Ascending aorta (tissue), 2 donors: ENCODE measurements at places on chromosomes 4 and X.

DNA sequence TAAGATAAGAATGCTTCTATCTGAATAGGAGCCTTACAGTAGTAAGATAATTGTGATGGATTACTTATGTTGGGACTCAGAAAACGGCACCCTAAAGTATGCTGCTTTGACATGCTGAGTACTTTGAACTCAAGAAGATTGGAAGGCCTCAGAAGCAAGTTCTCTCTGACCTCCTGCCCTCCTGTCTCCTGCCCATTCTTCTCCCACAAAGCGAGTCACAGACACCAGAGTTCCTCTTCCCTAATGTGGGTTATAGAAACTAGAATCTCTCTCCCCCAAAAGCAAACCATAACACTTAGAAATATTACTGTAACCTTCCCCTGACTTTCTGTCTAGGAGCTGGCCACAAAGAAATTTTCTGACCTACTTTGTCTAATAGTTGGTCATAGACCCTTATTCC lies 76.5 kb downstream of the DDIT4L start:
- DNase-seq: no peak

- no peak for DNase-seq
These were observed 150.6 kb downstream of the PRDM5 start for GRCh38 chr4:120771907-120772306.

DNA sequence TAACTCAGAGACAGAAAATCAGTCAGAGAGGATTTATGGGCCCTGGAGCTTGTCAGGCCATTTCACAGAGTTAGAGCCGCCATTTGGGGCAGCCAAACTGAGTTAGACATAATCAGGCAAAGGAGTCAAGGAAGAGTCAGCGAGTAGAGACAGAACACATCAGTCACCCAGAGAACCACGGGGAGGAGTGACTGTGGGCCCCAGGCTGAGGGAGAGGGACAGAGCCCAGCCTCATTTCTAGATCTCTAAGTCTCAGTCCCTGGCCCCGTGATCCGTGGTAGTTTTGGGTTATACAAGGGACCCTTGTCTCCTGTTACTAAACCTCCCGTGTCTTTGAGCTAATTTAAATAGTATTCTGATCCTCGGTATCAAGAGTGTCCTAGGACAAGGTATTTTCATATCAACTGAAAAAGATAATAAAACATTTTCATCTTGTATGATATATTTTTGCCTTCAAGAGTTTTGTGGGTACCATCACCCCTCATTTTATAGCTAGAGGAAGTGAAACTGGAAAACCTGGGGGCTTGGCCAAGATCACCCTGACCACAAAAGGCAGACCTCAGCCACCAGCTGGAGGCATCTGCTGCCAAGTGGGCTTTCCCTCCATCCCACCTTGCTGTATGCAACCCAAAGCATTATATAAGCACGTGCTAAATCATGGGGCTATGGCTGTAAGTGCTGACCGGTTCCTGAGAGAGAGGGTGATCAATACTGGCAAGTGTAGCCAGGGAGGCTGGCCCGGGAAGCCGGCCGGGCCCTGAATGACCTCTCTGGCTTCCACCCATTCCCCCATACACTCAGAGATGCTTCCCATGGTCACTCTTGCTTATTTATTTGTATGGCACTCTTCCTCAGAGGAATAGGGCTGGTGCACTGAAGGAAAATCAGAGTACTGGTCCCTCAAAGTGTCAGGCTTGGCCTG lies 204.1 kb downstream of the BCOR start:
- DNase-seq: no peak

GRCh38 chr4:76377911-76378310 lies 43.0 kb downstream of the CCDC158 start:
- DNase-seq: no peak

DNA sequence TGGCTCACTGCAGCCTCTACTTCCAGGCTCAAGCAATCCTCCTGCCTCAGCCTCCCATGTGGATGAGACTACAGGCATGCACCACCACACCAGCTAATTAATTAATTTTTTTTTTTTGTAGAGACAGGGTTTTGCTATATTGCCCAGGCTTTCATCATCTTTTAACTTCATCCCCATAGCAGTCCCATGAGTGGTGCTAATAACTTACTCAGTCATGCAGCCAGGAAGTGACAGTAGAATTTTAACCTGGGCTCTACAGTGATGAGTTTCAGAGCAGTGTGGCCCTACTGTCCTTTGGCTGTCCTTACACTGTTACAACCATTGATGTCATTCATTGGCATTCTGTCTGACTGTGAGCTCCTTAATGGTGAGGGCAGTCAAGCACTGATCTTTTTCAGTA lies 3.9 kb upstream of the OCIAD2 start:
- DNase-seq: no peak

- DNase-seq: no peak
These were observed 253.8 kb downstream of the QDPR start for GRCh38 chr4:17258106-17258505.

GRCh38 chrX:114134465-114134864 lies 449.4 kb upstream of the HTR2C start:
- no peak for DNase-seq

GRCh38 chr4:108821351-108821930 lies 58.6 kb upstream of the ETNPPL start:
- no peak for DNase-seq

- no peak for DNase-seq
These were observed 1.0 kb downstream of the GAB3 start for GRCh38 chrX:154749856-154750255.

DNA sequence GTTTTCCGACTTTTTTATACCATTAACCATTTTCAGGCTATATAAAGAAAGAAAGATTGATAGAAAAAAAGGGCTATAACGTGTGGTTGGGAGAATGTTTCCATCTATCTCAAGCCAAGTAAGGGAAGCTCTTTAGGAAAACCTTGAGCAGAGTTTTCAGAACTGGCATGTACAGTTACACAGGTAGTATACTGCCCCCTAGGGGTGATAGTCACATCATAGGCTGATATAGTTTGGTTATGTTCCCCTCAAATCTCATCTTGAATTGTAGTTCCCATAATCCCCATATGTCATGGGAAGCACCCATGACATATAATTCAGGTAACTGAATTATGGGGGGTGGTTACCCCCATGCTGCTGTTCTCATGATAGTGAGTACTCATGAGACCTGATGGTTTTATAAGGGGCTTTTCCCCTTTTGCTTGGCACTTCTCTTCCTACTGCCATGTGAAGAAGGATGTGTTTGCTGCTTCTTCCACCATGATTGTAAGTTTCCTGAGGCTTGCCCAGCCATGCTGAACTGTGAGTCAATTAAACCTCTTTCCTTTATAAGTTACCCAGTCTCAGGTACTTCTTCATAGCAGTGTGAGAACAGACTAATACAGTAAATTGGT lies 186.8 kb downstream of the TMA16 start:
- no peak for DNase-seq

DNA sequence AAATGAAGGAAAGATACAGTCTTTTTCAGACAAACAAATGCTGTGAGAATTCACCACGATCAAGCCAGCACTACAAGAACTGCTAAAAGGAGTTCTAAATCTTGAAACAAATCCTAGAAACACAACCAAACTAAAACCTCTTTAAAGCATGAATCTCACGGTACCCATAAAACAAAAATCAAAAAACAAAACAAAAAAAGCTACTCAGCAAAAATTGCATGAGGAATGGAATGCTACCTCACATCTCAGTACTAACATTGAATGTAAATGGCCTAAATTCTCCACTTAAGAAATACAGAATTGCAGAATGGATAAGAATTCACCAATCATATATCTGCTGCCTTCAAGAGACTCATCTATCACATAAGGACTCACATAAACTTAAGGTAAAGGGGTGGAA lies 300.1 kb downstream of the NAF1 start:
- no peak for DNase-seq

- no peak for DNase-seq
These were observed 155.8 kb downstream of the STAG2 start for GRCh38 chrX:124117325-124117724.

- no peak for DNase-seq
These were observed 168.5 kb upstream of the TEX13C start for GRCh38 chrX:125151146-125151545.

DNA sequence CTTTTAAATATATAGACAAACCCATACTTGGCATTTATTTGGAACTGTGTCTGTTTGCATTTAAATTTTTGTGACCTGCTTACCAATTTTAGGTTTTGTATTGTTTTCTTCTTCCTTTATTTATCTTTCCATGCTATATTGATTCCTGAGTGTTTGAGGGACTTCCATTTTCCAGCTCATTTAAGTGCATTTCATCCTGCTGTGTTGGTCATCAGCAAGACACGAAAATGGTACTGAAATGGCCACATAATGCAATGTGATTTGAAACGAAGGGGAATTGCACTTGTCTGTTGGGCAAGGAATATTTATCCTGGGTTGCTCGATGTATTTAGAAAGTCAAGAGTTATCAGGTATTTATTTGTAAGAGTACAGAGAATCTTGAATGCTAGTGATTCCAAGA lies 524.3 kb upstream of the MAGEB2 start:
- DNase-seq: no peak

DNA sequence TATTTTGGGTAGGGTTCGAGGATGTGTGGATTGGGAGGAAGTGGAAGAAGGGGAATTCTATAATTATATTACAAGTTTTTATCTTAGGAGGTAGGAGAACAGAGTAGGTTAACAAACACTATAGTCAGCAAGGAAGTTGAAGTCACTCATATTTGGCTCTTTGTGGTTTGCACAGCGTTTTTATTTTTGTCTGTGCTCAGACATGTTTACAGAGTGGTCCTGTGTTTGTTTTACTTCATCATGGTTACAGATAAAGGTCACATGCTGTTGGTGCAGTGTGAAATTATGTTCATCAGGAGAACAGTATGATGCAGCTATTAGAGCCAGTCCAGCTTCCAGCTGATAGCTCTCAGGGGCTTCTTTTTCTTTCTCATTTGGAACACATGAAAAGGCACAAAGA lies 299.9 kb upstream of the SFRP2 start:
- no peak for DNase-seq

- no peak for DNase-seq
These were observed 904.2 kb downstream of the STPG2 start for GRCh38 chr4:97238956-97239666.

DNA sequence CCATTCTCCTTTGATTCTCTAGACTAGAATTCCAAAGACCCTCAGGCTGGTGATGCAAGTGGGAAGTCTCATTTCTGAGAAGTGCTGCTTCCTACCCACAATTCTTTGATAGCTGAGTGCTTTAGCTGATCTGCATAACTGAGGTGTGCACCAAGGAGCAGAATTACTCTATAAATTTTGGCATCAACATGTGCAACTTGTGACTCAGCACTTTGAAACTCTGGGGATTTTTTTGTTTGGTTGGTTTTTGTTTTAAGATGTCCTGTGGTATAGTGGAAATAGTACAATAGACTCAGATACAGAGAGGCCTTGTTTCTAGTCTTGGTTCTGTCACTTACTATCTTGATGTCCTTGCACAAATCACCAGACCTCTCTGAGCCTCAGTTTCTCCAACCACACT lies 148.4 kb downstream of the AR start:
- no peak for DNase-seq

GRCh38 chr4:39114436-39114835 lies 52.4 kb downstream of the KLHL5 start:
- no peak for DNase-seq

DNA sequence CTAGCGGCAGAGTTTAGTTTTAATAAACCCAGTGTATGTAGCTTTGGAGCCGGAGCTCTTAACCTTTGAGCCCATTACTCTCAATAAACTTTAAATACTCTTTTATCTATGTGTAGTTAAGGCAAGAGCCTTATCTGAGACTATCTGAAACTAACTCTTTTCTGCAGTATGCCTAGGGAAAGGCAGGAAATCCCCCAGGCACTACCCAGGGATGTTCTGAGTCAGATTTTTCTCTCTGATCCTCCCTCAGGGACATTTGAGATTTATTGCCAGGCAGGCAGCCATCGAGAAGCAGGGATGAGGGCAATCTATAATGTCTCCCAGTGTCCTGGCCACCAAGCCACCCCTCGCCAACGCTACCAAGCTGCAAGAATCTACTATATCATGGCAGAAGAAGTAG lies 39.1 kb downstream of the HEPH start:
- DNase-seq: no peak

GRCh38 chr4:143270256-143270838 lies 66.3 kb upstream of the GAB1 start:
- no peak for DNase-seq

- DNase-seq: no peak
These were observed 112.6 kb downstream of the TMA16 start for GRCh38 chr4:163606896-163607691.

GRCh38 chrX:69618803-69619202 lies 2.9 kb downstream of the EDA start:
- DNase-seq: no peak

GRCh38 chr4:187286525-187286924 lies 562.9 kb upstream of the FAT1 start:
- DNase-seq: no peak

DNA sequence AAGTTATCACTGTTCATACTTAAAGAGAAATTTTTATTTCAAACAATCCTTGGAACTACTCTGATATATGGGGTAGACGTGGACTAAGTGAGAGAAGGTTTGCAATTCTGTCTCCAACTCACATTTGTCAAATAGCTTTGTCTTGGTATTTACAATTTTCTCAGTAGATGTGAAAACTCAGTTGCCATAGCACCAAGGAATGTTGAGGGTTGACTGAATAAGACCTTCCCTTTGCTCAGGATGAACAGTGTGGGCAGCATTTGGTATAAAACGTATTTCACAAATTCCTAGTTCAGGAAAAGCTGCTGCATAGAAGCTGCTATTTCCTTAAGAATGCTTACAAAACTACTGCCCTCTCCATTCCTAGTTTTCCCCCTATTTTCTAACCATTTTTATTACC lies 399.5 kb downstream of the NKX6-1 start:
- DNase-seq: no peak

DNA sequence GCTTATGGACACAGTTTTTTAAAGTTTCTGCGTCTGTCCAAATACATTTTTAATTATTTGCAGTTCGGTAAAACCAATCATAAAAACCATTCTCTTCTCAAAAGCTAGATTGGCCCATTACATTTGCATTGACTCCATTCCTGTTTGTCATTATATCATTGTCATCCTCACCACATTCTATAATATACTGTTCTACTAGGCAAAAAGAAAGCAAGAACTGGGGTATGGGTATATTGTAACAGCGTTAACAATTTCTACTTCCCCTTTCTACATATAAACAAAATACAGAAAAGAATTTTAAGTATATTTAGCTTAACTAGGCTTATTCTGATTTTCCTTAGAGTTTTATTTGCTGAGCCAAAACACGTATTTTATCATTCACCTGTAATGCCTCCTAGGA lies 91.8 kb downstream of the RAP1GDS1 start:
- DNase-seq: no peak
